ENCODE measurements at places on chromosomes 3 and 15.

DNA sequence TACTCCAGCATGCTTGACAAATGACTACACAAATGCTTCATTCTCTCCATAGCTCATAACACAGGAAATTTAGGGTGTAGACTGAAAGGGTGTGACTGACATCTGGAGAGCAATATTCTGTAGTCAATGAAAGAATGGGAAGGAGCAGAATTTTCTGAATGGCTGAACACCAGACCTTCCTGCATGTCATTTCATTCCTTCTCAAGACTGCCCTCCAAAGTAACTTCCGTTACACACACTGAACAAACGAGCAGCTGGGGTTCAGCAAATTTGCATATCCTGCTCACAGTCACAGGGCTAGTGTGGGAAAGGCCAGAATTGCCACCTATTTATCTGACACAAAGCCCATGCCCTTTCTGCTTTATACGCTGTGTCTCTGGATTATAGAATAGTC, 325.0 kb upstream of the CFAP20DC start:
- DNase-seq = no peak

GRCh38 chr15:63040509-63040908, 2.0 kb upstream of the TPM1 start:
- no peak for DNase-seq

- peak; percentile 21 for DNase-seq
Measured at GRCh38 chr3:13391308-13391707, 28.8 kb downstream of the NUP210 start.

DNA sequence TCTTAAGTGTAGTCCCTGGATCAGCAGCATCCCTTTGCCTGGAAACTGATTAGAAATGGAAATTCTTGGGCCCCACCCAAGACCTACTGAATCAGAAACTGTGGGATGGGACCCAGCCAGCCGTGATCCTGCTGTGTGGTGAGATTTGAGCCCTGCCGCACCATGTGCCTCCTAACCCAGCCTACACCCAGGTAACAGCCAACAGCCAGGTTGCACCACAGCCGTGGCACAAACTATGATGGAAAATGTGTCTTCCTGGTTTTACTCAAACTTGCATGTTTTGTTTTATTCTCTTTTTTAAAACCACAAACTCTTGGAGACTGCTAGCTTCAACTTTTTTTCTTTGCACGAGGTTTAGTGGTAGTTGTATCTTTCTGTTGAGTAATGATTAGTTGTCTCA, 2.6 kb downstream of the LIMD1 start:
- peak; percentile 63 for DNase-seq

DNA sequence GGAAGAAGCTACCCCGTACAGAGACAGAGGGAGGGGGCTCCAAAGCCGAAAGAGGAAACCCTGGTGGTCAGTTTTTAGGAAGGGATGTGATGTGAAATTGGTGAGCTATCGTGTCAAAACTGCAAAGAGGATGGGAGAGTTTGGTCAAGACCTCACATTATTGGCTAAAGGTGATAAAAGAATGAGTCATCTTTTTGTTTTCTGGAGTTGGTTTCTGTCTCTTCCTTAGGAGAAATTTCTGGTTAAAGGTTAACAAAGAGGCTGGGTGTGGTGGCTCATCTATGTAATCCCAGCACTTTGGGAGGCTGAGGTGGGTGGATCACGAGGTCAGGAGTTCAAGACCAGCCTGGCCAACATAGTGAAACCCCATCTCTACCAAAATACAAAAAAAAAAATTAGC, 217.8 kb upstream of the CBLB start:
- DNase-seq = no peak

DNA sequence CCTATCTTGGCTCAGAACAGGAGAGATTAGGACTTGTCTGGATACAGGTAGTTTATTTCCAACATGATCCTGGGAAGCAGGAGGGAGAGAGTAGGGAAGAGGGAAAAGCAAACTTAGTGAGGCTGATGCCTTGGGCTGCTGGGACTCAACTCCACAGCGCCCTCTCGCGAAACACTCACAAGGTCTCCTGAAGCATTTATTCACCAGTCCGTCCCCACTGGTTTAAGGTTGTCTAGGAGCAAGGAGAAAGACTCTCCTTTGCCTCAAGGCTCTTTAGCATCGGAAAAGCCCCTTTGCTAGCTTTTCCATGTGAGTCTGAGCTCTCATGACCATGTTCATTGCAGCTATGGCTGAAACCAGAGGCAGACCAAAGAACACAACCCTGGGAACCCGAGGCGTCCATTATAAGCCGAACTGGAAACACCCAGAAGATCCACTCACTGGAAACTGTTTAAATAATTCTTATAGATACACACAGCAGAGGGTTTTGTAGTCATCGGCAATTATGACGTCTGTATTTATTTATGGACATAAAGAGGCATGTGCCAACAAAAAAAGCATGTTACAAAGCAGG, 244.5 kb downstream of the CD47 start:
- peak; percentile 58 for DNase-seq

All from activated CD4-positive, alpha-beta T cell treated with anti-CD3 and anti-CD28 coated beads for 48 hours (primary cell).